Suppressor macrophage treated with lipopolysaccharide for 4 hours (primary cell): ENCODE measurements at places on chromosomes 2 and 18.

- no peak for DNase-seq
These were observed 119.7 kb downstream of the GAREM1 start for GRCh38 chr18:32351032-32351431.

DNA sequence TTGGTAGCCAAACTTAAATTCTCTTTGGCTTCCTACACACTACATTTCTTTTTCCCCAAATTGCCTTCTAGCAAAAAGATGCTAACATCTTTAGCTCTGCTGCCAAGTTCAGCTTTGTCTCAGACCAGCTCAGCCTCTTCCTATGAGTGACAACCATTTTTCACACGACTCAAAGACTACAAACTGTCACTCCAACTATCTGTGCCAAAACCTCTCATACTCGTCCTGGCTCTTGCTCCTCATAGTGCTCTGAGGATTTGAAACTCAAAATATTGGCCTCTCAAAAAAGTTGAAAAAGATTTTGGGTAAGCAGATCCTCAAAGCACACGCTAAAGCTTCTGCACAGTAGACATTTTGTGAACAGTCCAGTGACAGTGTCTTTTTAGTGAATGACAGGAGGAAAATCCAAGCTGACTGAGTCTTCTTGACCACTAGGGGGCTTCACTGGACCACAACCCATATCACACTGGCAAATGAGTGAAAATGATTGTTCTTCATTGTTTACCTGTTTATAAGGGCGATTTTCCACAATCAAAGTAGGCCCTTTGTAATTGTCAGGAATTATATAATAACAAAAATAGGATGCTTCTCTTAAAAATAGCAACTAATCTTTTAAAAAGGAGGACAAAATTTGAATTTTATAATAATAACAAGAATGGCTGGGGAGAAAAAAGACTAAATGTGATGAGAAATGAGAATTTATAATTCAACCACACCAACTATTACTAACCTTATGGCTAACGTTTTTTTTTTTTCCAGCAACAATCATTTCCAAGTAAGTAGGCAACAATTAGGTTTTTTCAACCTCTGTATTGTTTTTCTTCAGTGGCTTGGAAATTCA is 85.5 kb upstream of the PGAP1 start:
- peak; percentile 52 for DNase-seq

DNA sequence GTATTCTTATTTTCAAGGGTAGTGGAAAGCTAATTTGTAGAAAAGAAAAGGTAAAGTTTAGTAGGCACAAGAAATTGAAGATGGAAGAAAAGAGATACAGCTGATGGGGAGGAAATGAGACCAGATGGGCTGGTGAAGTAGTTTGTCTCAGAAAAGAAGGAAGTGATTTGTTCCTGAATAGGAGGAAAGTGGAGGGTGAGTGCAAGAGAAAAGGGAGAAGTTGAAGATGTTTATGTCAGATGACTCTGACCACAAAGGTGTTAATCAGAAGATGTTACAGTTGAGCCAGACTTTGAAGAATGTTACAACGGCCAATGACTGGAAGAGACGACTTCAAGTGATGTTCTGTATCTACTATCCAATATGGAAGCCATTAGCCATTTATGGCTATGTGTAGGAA is 21.2 kb downstream of the ZSCAN30 start:
- no peak for DNase-seq

DNA sequence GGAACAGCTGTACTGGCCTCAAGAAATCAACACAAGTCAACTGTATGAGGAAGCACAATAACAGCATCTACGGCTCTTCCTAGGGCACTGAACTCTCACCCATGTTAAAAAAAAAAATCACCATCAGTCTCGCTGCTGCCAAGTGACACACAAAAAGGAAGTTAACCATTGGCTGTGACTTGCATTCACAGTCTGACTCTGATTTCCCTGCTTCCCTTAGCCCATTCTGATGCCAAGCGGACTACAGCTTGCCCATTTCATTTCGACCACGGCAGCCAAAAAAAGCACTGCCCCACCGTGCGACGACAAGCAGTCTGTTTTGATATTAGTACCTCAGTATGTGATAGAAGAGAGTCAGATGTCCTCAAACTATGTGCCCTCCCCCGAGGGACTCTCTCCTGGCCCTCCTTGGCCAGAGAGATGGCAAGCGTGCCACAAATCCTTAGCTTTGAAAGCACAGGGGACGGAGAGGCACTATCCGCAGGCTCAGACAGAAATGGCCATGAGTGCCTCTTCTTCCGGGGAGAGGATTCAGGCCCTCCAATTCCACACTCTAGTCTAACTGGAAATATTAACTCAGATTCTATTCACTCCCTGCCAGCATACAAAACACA is 250.0 kb downstream of the TCF4 start:
- DNase-seq: peak; percentile 51

DNA sequence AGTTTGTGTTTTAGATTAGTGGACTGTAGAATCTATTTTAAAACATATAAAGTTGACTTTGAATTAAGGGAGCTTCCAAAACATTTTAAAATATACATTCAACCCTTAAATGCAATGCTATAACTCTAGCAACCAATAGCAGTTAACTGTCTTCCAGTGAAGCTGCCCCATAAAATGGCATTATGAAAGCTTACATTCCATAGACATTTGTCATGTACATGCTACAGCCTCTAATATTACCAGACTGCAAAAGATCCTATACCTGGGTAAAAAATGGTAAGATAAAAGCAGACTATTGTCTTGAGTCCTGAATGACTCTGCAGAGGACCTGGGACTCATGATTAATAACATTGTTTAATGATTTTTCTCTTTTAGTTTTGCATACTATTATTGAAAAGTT is 489.4 kb downstream of the LRP1B start:
- DNase-seq: no peak

DNA sequence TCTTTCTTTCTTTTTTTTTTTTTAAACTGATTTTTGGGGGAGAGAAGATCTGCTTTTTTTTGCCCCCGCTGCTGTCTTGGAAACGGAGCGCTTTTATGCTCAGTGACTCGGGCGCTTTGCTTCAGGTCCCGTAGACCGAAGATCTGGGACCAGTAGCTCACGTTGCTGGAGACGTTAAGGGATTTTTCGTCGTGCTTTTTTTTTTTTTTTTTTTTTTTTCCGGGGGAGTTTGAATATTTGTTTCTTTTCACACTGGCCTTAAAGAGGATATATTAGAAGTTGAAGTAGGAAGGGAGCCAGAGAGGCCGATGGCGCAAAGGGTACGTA is 587 bp downstream of the MEIS1 start:
- DNase-seq: no peak

GRCh38 chr2:134177351-134177931 is 76.4 kb upstream of the MGAT5 start:
- no peak for DNase-seq

- DNase-seq: no peak
These were observed 508.4 kb upstream of the MAP2 start for GRCh38 chr2:208915401-208915800.
